ENCODE measurements at places on chromosomes 4 and X.

GRCh38 chr4:112953262-112953661, 96.2 kb upstream of the ANK2 start:
- no peak for ATAC-seq

DNA sequence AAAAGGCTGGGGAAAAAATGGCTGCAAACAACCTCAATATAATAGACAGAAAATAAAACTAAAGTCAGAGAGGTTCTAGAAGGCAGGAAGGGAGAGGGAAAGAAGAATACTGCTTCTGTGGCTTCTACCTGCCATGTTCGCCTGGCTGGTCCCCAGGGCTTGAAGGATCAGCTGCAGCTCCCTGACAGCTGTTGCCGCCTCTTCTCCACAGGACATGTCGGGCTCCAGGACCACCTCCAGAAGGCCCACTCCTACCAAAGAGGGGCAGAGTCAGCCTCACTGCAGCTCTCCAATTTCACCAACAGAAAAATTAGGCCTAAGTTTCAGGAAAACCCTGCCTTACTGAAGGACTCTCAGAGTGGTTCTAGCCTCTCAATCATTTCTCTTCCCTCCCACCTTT, 44.9 kb downstream of the GATB start:
- no peak for ATAC-seq

DNA sequence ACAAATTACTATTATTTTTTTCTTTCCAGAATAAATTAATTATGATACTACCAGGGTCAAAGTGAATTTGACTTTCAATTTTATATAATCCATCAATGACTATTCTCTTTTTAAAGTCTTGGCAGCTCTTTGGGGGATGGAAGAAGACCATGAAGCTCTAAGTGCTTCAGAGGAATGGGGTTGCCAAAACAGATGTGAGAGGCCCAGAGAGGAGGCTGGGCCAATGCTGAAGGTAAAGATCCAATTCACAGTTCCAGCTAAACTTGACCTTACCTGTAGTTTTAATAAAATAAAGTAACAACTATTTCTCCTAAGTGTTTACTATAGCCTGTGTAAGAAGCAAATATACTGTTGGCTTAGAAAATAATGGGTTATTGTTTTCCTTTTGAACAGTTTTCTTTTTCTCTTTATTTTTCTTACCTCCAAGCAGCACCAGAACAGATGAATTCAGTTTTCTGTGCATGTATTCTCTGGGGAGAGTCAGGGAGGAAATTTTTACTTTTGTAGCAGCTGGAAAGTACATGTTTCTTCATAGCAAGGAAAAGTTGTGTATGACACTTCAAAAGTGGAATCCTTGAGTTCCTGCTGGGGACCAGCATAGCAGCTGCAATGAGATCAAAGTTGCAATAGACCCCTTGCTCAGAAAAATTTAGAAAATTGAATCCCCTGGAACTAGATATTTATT, 104.9 kb downstream of the CEP44 start:
- ATAC-seq, result no peak

DNA sequence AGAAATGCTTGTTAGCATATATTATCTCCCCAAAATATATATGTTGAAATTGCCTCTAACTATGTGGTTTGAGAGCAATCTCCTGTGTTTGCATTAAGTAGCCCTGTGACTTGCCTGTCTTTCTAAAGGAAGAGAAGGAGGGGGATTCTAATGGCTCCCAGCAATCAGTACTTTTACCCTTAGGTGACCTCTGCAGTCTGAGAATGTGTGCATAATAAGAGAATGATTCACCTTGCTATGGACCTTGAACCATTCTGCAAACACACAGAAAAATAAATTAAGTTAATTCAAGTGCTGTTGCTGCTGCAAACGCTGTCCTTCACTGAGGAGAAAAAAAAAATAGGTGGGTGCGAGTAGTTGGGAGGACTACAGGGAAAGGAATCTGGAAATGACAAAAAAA, 322.2 kb downstream of the IQCM start:
- ATAC-seq, result no peak
